Activated CD4-positive, alpha-beta T cell treated with anti-CD3 and anti-CD28 coated beads for 48 hours (primary cell): ENCODE measurements at places on chromosomes 6 and 20.

GRCh38 chr20:31709939-31710338 lies 12.7 kb downstream of the BCL2L1 start:
- no peak for DNase-seq

DNA sequence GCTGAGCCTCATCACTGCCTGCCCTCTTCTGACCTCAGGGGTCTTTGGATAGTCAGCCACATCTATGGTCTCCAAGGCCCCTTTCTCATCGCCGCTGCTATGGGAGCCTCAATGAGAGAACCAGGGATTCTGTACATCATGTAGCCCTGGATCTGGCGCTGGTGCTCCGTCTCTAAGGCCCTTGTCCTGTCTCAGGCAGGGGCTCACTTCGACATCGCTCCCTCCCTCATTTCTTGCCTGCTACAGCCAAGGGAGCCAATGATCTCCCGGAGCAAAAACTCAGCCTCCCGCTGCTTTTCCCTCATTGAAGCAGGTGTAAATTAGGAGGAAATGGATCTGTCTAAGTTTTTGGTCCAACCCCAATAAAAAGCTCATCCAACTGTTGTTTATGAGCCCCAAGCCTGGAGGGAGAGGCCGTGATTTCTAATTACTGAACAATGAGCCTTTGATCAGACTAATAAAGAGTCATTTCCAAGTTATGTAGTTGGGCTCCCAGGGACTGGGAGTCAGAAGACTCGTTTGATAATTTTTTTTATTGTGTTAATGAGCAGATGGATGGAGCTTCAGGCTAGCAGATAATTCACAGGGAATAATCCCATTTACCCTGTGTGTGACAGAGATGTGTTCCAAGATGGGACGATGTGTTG lies 30.9 kb downstream of the LBP start:
- DNase-seq, result no peak

GRCh38 chr6:63919556-63920110 lies 284.0 kb downstream of the PHF3 start:
- DNase-seq, result no peak

- DNase-seq, result no peak
Measured at GRCh38 chr6:32833664-32834063, 4.9 kb downstream of the TAP2 start.
